ENCODE measurements at places on chromosomes 6 and 20. TPM values are rescaled to one million over a fixed set of nuclear protein-coding genes. Genes with fewer than 3 reads are reported as not detected.

Gene ZHX3
- 11.3 TPM for total RNA-seq

DNA sequence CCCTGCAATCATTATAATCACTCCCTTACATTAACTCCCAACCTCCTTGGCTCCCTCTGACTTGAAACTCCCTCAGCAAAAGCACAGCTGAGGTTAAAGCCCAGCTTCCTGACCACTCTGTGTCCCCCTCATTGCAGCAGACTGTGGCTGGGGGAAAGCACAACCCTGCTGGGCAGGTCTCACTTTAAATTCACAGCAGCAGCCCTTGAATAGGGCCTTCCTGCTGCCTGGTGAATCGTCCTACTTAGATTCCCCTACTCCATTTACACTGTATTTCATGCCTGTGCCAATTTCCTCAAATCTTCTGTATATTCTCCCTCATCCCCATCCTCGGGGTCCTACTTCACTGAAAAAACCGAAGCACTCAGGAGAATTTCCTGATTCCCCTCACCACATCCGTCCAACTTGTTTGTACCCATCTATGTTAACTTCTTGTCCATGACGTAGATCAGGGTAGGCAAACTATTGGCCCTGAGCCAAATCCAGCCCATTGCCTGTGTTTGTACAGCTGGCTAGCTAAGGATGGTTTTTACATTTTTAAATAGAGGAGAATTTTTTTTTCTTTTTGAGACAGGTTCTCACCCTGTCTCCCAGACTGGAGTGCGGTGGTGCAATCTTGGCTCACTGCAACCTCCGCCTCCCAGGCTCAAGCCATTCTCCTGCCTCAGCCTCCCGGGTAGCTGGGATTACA lies 31.5 kb upstream of the GCM1 start:
- H3K36me3 ChIP-seq = no peaks in the 10 kb centered on the region
- DNase-seq = peak; percentile 14
- H3K27me3 ChIP-seq = no peaks in the 10 kb centered on the region
- no peak overlapping the region for H3K4me3 ChIP-seq
- H3K27ac ChIP-seq = no peak overlapping the region
- H3K4me1 ChIP-seq = peaks cover 2% of the 10 kb centered on the region

Gene AGPAT4
- 5.6 TPM for total RNA-seq

Gene BMP2
- total RNA-seq = not detected

DNA sequence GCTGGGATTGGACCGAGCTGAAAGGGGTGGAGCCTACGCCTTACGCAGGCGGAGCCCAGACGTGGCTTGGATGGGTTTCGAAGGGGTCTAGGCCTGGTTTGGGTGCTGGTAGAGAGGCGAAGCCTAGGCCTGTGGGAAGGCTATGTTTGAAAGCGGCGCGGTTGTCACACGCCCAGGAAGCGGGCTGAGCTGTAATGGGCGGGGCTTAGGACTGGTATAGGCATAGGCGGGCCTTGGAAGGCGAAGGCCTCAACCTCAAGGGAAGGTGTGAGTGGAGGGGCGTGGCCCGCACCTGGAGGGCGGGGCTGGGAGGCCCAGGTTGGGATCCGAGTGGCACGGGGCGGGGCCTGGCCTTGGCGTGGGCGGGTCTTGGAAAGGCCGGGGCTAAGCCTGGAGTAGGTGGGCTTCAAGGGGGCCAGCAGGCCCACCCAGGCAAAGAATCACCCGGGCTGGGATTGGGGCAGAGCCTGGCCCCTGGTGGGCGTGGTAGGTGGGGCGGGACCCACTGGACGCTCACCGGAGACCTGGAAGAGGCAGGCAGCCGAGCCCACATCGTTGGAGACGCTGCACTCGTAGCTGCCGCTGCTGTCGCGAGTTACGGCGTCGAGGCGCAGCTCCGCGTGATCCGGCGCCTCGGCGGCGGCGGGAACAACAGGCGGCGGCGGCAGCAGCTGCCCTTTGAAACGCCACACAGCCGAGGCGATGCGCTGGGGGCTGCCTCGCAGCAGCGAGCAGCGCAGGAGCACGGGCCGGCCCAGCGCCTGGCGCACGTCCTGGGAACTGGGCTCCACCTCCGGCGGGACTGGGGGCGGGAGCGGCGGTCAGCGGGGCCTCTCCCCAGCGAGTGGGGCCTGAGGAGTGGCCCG lies 49.0 kb downstream of the MDGA1 start:
- peaks cover 17% of the 10 kb centered on the region for H3K4me1 ChIP-seq
- H3K36me3 ChIP-seq = peaks cover 8% of the 10 kb centered on the region
- H3K4me3 ChIP-seq = no peak overlapping the region
- DNase-seq = peak; percentile 64

DNA sequence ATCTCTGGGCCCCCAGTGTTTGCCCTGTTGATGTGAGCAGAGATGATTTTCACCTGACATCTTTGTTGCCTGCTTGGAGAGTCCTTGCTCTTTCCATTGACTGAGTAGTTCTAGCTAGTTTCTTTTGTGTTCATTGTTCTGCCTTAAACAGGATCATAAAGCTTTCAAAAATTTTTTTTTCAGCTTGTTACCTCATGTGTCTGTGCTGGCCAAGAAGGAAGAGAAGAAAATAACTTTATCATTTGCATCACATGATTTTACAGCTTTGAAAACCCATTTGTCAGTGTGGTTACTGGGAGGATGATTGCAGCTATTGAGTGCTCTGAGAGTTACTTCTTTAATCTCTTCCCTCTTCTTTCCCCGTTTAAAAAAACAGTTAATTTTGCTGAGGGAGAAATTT lies 16.0 kb downstream of the FOXO3 start:
- no peak overlapping the region for H3K4me3 ChIP-seq
- H3K27me3 ChIP-seq = no peaks in the 10 kb centered on the region
- no peak for DNase-seq
- H3K36me3 ChIP-seq = peaks cover 2% of the 10 kb centered on the region

- H3K27ac ChIP-seq = no peak overlapping the region
- H3K4me3 ChIP-seq = no peak overlapping the region
- no peaks in the 10 kb centered on the region for H3K27me3 ChIP-seq
- H3K36me3 ChIP-seq = no peaks in the 10 kb centered on the region
- no peak for DNase-seq
- H3K4me1 ChIP-seq = peaks cover 5% of the 10 kb centered on the region
These were observed 10.6 kb downstream of the TEAD3 start for GRCh38 chr6:35486005-35486925.

DNA sequence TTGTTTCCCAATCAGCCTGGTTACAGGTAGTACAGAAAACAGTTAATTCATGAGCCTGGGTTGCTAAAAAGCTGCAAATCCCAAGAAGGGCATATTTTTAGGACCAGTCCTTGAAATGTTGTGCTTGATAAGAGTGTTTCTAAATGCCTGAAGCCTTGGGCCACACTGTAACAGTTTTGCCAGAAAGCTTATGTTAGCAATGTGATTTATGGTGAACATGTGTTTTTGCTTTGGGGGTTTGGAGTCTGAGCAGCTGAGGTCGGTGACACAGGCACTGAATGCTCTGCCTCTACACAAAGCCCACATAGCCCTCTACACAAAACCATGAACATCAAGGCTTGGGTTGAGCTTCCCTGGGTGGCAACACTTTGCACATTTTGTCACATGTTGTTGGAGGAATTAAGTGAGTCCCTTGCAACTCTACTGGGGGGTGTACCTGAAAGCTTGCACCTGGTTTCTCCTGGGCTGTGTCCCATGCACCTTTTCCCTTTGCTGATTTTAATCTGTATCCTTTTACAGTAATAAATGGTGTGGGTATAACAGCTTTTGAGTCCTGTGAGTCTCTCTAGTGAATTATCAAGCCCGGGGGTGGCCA lies 22.2 kb downstream of the AHI1 start:
- peaks cover 33% of the 10 kb centered on the region for H3K36me3 ChIP-seq
- no peaks in the 10 kb centered on the region for H3K27me3 ChIP-seq
- no peak overlapping the region for H3K4me3 ChIP-seq
- no peak overlapping the region for H3K27ac ChIP-seq

DNA sequence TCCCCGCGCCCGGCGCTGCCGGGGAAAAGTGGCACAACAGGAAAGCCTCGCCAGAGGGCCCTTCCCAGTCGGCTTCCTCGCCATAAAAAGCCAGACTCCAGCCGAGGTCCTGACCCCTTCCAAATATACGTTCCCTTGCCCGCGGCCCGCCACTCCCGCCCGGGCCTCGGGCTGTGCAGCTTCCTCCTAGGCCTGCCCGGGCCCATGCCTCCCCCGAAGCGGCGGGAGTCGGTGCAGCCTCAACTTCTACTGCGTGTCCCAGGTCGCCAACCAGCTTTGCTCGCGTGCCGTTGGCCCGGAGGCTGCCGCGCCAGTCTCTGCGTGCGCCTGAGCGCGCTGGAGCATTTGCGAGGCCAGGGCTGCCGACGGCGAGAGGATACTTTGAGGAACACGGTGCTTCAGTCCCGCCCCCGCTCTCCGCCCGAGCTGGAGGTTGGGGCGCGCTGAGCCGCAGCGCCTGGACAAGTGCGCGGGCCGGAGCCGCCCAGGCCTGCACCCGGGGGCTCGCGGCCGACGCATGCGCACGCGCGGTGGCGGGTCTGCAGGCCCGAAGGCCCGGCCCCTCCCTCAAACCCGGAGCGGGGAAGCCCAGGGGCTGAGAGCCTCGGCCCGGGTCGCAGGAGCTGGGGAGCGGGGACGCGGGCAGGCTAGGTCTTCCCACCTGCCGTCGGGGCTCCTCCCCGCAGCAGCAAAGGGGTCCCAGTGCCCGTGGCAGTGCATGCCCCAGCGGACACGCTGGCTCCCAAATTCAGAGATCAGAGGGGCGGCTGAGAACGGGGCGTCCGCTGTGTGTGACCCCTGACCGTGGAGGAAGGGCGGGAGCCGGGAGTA lies 10.2 kb downstream of the FOXC1 start:
- H3K4me3 ChIP-seq = no peak overlapping the region
- peaks cover 56% of the 10 kb centered on the region for H3K27me3 ChIP-seq

Measured in activated CD4-positive, alpha-beta memory T cell treated with anti-CD3 and anti-CD28 coated beads for 36 hours (primary cell).